Testis (tissue), 5 donors: ENCODE measurements at places on chromosomes 6 and 20.
A peak's percentile ranks its signal among the peaks of the same experiment; 100 is the strongest.

DNA sequence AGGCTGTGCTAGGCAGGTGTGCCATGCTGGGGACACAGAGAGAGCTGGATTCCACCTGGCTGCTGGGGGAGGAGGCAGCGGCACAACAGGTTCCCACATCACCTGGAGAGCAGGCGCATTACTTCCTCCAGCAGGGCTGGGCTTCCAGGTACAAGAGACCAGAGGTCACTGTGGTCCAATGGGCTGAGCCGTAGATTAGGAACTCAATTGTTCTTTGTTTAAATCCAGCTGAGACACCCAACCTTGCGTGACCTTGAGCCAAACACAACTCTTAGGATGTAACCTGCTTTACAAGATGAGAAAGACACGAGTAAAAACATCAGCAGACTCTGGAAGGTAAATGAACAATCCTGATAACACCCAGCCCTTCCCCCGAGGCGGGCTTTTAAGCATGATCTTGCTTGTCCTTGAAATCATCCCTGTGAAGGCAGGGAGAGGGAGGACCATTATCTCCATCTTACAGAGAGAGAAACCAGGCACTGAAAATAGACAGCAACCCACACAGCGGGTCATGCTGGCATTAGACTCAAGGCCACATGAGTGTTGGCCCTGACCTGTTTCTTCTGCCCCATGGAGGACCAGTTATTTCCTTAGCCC is 216.5 kb upstream of the RREB1 start:
- H3K4me1 ChIP-seq = peaks cover 31% of the 10 kb centered on the region
- DNase-seq = no peak
- no peaks in the 10 kb centered on the region for H3K27me3 ChIP-seq
- no peak overlapping the region for H3K4me3 ChIP-seq
- H3K36me3 ChIP-seq = no peaks in the 10 kb centered on the region

GRCh38 chr6:108625581-108625980 is 64.9 kb downstream of the FOXO3 start:
- H3K27me3 ChIP-seq = no peaks in the 10 kb centered on the region
- no peak overlapping the region for H3K27ac ChIP-seq
- no peaks in the 10 kb centered on the region for H3K36me3 ChIP-seq
- peaks cover 23% of the 10 kb centered on the region for H3K4me1 ChIP-seq
- DNase-seq = no peak

DNA sequence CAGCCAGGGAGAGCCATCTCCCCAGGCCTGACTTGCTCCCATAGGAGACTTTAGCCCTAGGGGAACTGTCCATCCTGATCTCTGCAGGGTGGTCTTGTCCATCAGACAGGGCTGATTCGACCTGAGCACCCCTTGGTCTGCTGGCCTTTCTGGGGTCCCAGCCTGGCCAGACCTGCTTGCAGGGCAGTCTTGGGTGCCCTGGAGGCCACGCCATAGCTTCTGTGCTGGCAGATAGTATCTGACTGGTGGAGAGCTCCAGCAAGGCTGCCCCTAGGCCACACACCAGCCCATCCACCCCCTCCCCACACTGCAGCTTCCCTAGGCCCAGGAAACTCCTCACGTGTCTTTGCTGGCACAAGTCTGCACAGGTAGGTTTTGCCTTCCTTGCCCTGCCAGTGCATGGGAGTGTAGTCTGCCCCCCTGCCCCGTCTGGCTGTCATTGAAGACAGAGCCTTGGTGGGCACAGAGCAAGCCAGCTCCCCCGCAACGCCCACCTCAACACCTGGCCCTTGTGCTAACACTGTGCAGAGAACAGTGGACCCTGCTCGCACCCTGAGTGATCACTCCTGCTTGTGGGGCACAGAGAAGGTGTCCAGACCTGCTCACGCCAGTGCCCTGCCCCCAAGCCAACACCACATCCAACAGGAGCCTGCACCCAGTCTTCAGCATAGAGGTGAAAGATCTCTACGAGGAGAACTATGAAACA is 32.4 kb downstream of the CCN2 start:
- H3K36me3 ChIP-seq = no peaks in the 10 kb centered on the region
- H3K4me1 ChIP-seq = no peaks in the 10 kb centered on the region
- no peaks in the 10 kb centered on the region for H3K27me3 ChIP-seq
- H3K27ac ChIP-seq = no peak overlapping the region

DNA sequence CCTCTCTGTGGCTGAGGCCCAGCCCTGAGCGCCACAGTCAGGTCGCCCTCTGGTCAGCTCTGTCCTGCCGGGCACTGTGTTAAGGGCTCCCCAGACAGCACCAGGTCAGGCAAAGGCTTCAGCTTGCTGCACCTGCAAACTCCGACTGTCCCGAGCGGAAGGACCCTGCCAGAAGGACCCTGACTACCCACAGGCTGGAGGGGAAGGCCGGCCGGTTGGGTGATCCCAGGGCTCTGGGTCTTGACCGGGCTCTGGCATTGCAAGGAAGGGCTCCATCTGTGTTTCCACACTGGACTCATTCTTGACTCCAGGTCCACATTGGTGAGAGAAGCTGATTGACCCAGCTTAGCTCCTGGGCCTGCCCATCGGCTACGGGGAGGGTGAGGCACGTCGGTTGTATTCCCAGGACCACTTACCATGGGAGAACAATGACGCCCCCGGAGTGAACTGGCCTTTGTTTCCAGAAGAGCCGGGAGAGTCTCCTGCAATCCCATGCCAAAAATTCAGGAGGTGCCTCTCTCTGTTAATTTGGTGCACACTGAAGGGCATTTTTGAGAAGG is 229.8 kb downstream of the TAF4 start:
- peaks cover 3% of the 10 kb centered on the region for H3K4me1 ChIP-seq
- no peak overlapping the region for H3K4me3 ChIP-seq
- DNase-seq = no peak
- H3K27me3 ChIP-seq = no peaks in the 10 kb centered on the region
- no peak overlapping the region for H3K27ac ChIP-seq

- no peak overlapping the region for H3K27ac ChIP-seq
- H3K27me3 ChIP-seq = no peaks in the 10 kb centered on the region
- H3K4me1 ChIP-seq = no peaks in the 10 kb centered on the region
- DNase-seq = no peak
- no peak overlapping the region for H3K4me3 ChIP-seq
Observed at GRCh38 chr6:14716499-14717146, 529.2 kb upstream of the JARID2 start.

GRCh38 chr6:134868812-134869211 is 81.1 kb downstream of the ALDH8A1 start:
- H3K36me3 ChIP-seq = no peaks in the 10 kb centered on the region
- no peak overlapping the region for H3K4me3 ChIP-seq
- H3K27ac ChIP-seq = no peak overlapping the region
- no peak for DNase-seq
- H3K4me1 ChIP-seq = no peaks in the 10 kb centered on the region
- no peaks in the 10 kb centered on the region for H3K27me3 ChIP-seq

GRCh38 chr6:146289816-146290588 is 253.6 kb upstream of the RAB32 start:
- no peaks in the 10 kb centered on the region for H3K4me1 ChIP-seq
- DNase-seq = no peak
- H3K27me3 ChIP-seq = no peaks in the 10 kb centered on the region
- no peaks in the 10 kb centered on the region for H3K36me3 ChIP-seq
- H3K4me3 ChIP-seq = no peak overlapping the region

DNA sequence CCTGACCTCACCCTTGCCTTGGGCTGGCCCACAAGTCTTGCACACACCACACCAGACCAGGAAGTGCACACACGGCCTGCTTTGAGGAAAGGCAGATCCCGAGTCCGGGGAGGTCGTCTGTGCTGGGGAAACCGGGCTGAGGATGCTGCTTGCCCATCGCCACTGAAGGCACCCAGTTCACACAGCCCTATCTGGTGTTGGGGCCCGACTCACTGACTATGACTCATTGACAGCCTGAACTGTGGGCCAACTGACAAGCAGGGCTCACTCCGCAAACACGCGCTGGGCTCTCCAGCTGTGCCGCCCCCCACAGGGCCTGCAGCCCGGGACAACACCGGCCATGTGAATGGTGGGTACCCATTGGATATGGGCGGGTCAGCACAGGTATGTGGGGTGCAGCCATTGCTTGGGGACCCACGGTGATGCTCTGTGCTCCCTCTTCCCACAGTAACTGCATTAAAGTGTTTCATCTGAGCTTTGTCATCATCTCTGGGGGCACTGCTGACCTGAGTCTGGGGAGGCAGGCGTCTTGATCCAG is 1.6 kb downstream of the SAMD10 start:
- DNase-seq = no peak
- no peak overlapping the region for H3K27ac ChIP-seq
- H3K4me3 ChIP-seq = no peak overlapping the region
- no peaks in the 10 kb centered on the region for H3K36me3 ChIP-seq

- peak; percentile 63 for DNase-seq
- H3K36me3 ChIP-seq = no peaks in the 10 kb centered on the region
- H3K27me3 ChIP-seq = no peaks in the 10 kb centered on the region
- H3K27ac ChIP-seq = peak overlapping the region; percentile 59
Observed at GRCh38 chr6:158620963-158621693, 23.4 kb downstream of the DYNLT1 start.

DNA sequence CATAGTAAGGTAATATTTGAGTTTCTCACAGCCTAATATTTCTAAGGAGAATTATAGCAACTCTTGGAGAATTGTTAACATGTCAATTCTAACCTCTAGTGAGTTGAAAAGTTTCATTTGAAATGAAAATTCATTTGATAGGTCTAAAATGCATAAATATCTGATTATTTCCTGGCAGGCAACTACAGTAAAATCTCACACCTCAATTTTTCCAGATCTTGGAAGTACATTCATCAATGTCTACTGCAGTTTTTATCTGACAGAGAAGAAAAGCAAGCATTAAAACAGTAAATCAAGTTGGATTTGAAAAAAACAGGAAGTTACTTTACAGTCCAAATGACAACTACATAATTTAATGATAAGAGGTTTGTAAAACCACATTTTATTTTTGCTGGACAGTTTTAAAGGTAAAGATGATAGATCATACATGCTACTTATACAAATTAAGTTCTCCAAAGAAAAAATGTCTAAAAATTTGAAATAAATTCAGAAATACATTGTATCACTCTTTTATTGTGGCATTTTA is 631.3 kb downstream of the EYS start:
- DNase-seq = no peak
- no peak overlapping the region for H3K4me3 ChIP-seq
- no peaks in the 10 kb centered on the region for H3K4me1 ChIP-seq
- no peaks in the 10 kb centered on the region for H3K27me3 ChIP-seq
- H3K27ac ChIP-seq = no peak overlapping the region

DNA sequence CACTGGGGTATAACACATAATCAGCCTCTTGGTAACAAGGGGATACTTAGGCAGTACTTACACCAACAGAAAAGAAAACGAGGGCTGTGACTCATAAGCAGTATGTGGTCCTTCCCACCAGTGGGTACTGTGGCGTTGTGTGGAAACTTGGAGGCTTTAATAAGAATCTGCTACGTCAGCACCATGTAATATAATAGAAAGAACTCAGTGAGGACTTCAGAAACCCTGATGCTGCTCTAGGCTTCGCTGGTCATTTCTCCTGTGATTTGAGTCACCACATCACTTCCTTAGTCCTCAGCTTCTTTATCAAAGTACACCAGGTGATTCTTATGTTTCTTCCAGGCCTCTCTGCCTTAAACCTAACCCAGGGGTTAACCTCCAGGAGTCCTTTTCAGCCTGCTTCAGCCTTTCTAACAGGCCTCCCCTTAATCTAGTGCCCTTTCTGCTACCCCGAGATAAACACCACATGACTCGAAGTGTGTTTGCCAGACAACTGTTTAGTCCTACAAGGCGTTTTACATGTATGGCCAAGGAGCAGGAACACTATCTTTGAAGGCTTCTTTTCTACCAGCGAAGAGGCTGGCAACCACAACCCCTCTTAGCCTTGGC is 68.5 kb downstream of the FYN start:
- no peaks in the 10 kb centered on the region for H3K36me3 ChIP-seq
- DNase-seq = no peak
- H3K4me3 ChIP-seq = no peak overlapping the region
- H3K27me3 ChIP-seq = no peaks in the 10 kb centered on the region

- no peaks in the 10 kb centered on the region for H3K4me1 ChIP-seq
- H3K36me3 ChIP-seq = no peaks in the 10 kb centered on the region
- no peak overlapping the region for H3K4me3 ChIP-seq
Observed at GRCh38 chr6:45353654-45354053, 24.1 kb downstream of the SUPT3H start.

- H3K27ac ChIP-seq = no peak overlapping the region
- peaks cover 29% of the 10 kb centered on the region for H3K4me1 ChIP-seq
- H3K4me3 ChIP-seq = no peak overlapping the region
Observed at GRCh38 chr20:32454164-32455145, 96.3 kb downstream of the ASXL1 start.

GRCh38 chr6:48957781-48958180 is 505.3 kb downstream of the MMUT start:
- no peak for DNase-seq
- H3K27ac ChIP-seq = no peak overlapping the region
- no peaks in the 10 kb centered on the region for H3K27me3 ChIP-seq
- H3K36me3 ChIP-seq = no peaks in the 10 kb centered on the region
- no peak overlapping the region for H3K4me3 ChIP-seq
- H3K4me1 ChIP-seq = no peaks in the 10 kb centered on the region

DNA sequence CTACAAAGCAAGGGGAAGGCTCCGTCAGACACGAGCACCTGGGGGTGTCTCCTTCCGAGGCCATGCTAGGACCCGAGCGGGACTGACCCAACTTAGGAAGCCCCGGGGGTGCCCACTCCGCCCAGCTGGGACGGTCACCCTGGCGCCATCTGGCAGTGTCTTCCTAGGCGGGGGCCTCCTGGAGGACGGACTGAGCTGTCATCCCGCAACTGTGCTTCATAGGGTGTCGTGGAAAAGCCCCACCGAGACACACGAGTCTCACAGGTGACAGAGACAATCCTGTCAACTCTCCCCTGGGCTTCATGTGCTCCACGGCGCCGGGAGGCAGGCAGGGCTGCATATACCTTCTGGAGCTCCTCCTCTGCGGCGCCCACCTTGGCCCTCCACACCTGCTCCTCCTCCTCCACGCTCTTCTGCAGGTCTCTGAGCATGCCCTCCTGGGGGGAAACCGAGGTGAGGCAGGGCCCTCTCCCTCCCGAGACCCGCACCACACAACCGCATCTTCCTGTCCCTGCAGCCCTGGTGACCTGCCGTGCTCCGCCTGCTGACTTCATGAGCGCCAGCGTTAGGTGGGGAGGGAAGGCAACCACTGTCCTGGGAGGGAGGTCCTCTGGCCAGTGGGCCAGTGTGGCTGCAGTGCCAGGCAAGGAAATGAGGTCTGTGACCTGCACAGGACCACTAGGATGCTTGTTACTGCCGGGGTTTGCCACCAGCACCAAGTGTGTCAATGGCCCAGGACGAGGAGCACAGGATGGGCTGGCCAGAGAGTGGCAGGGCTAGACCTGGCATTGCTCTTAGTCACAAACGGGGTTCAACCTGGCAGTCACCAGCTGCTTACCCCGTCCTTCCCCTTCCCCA is 50.7 kb downstream of the DSTN start:
- no peaks in the 10 kb centered on the region for H3K27me3 ChIP-seq
- no peaks in the 10 kb centered on the region for H3K4me1 ChIP-seq
- no peak overlapping the region for H3K4me3 ChIP-seq
- peak; percentile 11 for DNase-seq

DNA sequence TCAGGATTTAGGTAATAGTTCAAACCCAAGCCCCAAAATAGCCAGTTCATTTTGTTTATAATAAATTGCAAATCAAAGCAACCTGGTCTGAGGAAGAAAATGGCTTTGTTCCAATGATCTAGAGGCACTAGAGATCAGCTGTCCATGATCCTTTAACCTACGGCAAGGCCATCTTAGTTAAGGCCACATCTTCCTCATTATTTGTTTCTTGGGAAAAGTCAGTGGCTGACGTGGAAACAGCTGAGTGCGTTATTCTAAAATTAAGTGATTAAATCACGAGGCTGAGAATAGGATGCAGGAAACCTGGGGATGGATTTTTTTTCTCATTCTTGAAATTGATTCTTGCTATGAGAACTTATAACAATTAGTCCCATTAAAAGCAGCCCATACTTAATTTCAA is 10.1 kb upstream of the TENT5A start:
- H3K27me3 ChIP-seq = no peaks in the 10 kb centered on the region
- no peaks in the 10 kb centered on the region for H3K4me1 ChIP-seq
- H3K36me3 ChIP-seq = no peaks in the 10 kb centered on the region
- no peak for DNase-seq
- H3K27ac ChIP-seq = no peak overlapping the region
- no peak overlapping the region for H3K4me3 ChIP-seq
